SK-N-SH (cell line): ENCODE measurements at places on chromosomes 12 and 14. TPM values are rescaled to one million over a fixed set of nuclear protein-coding genes. Genes with fewer than 3 reads are reported as not detected.
A peak's percentile ranks its signal among the peaks of the same experiment; 100 is the strongest.

GRCh38 chr12:107396991-107397390 is 288.6 kb upstream of the PWP1 start:
- no peak for DNase-seq

DNA sequence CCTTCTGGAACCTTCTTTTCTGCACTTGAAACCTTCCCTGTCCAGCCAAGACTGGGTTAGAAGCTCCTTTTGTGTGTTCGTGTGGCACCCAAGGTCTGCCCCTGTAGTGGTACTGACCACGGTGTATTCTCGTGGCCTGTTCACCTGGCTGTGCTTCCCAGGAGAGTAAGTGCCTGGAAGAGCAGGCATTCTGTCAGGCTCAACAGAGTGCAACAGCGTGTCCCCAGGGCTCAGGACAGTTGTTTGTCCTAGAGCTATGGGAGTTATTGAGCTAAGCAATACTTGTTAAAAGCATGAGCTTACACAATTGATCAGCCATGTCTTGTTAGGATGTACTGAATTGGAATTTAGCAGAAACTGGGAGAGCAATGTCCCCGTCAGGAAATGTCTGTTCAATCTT is 12.9 kb upstream of the SLC38A2 start:
- no peak for DNase-seq

DNA sequence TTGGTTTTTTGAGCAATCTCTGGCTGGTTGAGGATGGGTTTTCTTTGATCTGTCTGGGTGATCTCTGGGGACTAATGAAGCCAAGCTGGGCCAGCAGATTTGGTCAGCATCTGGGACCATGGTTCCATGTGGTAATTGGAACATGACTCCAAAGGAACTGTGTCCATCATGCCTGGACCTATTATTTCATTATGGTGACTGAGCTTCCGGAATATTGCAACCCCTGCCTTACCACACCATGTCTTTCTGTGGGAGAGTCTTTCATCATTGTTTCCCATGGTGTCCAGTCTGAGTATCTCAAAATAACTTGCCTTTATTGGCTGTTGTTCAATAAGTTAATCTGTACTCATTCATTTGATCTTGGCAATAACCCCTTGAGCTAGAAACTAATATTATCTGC is 624.9 kb upstream of the TBX3 start:
- DNase-seq: no peak

- DNase-seq: no peak
These were observed 350.1 kb downstream of the CCDC91 start for GRCh38 chr12:28540324-28540714.

Gene SYT1
- polyA plus RNA-seq: 12.7 and 17.0 TPM in 2 replicates

DNA sequence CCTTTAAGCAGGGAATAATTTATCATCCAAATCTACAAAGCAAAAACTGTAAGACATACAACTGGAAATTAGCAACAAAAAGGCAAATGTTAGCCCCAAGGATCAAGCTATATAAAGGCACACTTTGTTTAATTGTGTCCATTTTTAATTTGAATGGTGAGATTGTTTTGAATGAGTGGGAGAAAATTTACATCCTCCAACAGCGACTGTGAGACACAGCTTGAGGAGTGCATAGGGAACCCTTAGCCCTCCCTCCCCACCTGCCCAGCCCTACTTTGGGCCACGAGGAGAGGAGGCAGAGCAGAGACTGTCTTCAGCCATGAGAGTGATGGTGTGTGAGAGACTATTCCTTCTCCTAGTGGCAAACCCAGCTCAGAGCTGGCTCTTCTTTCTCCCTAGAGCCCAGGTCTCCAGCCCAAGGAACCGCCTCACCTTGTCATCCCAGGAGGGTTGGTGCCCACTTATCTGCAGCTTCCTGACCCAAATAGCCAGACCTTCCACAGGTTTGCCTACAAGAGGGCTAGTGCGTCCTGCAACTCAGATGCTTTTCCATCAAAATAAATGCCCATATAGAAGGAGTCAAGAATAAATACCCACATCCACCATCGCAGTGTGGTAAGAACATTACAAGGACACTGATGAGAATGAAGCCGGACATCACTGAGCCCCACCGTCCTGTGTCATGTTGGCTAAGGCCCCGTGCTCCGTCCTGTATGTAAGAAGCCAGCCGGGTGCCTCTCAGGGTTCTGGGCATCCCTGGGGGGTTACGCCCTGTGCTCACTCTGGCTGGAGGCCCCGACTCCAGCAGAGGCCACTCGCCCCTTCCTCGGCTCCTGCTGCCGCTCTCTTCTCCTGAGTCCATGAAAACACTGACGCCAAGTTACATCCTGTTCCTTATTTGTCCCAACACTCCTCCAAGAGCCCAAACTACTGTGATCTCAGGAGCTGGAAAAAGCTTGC is 36.4 kb upstream of the C14orf180 start:
- no peak for DNase-seq

GRCh38 chr12:32266756-32267155 is 132.6 kb upstream of the FGD4 start:
- DNase-seq: no peak

- DNase-seq: no peak
These were observed 231.5 kb downstream of the MSRB3 start for GRCh38 chr12:65510007-65510406.

- no peak for DNase-seq
These were observed 3.2 kb downstream of the MSI1 start for GRCh38 chr12:120365675-120366340.

Gene GLT8D2
- polyA plus RNA-seq: 50.0 and 69.5 TPM in 2 replicates

DNA sequence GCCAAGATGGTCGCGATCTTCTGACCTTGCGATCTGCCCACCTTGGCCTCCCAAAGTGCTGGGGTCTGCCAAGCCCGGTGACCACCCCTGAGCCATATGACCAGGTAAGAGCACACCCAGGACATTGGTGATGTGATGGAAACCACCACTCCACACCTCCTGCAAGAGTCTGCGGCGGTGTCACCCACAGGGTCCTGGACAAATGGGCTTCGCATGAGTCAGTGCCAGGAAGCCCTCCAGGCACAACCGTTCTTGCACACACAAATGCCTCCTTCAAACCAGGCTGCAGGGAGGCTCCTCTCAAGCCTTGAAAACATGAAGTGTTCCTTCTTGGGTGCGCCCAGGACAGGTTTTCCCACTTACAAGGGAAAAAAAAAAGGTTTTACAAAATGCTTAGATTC is 16.6 kb downstream of the PITPNM2 start:
- DNase-seq: no peak

DNA sequence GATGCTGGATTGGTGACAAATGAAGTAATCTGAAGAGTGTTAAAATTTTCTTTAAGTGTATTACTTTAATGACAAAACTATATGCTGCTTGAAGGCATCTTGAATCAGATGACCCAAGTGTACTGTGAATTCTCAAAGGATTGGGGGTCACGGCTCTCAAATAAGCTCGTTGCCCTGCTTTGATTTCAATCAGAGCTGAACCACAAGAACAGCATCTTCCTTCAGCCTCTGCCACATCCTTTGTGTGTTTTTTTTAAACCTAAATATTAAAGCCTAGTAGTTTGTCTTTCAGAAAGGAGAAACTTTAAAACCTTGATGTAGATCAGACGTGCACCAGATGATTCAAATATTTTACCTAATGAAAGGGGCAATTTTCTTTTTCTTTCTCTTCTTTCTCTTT is 11.7 kb downstream of the ELK3 start:
- DNase-seq: no peak

DNA sequence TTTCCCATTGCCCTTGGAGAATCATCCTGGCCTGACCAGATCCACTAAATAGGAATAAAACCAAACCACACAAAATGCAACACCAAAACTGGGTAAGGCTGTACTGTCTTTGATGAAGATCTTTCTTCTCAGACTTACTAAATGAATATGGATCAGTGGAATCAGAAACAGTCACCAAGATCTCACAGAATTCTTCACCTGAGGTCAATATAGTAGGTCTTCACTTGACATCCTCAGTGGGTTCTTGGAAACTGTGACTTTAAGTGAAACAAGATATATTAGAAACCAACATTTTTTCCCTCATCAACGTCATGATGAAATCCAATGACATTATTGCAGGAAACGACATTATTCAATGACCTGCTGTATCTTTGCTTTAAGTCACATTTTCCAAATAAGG is 526.2 kb downstream of the FUT8 start:
- no peak for DNase-seq

GRCh38 chr12:1919763-1920162 is 1.3 kb upstream of the CACNA2D4 start:
- peak; percentile 8 for DNase-seq

Gene HPD
- 1.8 and 1.9 TPM in 2 replicates for polyA plus RNA-seq

DNA sequence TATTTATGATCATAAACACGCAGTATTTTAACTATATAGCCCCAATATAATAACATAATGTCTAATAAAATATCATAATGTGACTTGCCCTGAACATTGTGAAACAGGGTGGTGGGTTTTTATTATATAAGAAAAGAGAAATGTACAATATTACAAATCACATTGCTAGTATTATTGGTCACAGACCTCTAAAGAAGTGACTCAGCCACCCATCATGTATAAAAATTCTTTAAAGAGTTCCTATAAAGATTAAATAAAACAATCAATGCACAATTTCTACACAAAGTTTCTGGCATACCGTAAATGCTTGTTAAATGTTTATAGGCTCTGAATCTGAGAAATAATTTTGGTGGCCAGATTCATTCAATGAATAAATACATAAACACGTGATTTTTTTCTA is 28.9 kb downstream of the ABCC9 start:
- no peak for DNase-seq

GRCh38 chr12:38588624-38589305 is 272.2 kb downstream of the ALG10B start:
- no peak for DNase-seq

DNA sequence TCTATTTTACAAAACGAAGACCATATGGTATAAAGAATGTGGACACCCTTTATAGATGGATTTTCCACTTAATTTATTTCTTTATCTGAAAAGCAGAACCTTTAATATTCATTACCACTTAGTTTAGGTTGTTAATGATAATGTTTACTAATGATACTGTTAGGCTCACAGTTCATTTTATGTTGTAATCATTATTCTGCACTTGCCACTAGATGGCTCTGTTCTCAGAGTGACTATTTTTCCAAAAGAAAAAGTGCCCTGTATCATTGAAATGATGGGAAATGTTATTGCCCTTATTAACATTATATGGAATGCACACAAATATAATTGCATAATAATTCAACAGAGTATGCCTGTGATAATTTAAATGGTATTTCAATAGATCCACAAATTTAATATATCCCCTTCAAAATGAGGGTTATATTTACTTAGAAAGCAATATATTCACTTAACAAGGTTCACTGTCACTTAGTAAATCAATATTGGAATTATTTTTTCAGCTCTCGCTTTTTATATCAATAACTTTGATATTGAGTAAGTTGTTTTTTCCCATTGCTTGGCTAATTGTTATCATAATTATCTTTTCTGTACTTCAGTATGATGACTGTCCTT is 95.7 kb downstream of the PDE3A start:
- DNase-seq: peak; percentile 10

Gene MYO1A
- polyA plus RNA-seq: not detected in 2 replicates

DNA sequence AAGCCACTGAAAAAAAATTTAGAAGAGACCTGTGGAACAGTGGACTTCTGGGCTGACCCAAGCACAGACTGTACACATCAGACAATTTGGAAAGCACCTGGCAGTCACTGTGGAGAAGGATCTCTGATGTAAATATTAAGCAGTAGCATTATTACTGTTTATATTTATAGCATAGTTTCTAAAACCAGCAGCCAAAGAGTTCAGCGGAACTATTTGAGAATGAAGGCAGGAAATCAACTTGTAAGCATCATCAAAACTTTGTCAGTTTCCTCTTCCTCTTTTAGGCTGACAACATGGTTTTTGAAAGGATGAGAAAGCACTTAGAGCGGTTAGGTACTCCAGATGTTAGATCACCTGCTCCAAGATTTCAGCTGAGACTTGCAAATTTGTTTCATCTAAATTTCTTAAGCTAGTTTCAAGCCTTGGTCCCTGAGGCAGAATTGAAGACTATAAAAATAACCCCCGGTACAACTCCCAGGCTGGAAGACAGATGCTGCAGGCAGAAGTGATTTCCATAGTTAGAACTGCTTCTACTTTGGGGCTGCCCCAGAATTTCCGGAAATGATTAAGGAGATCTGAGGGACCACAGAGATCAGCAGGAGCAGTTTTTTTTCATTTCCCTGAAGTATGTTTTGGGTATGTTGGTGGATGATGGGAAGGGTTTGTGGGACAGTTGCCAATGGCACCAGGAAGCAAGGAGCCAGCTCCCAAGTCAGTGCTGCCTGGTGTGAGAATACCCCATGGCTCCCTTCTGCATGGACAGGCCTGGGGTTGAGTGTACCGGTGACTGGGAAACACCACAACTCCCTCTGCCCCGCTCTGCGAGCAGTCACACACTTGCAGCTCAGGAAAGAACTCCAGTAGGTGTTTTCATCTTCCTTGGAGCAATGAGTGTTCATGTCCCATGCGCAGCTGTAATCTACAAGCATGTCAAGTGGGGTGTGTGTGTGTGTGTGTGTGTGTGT is 354.5 kb downstream of the NUAK1 start:
- DNase-seq: no peak

- DNase-seq: no peak
These were observed 66.6 kb upstream of the FAR2 start for GRCh38 chr12:29082522-29082921.

DNA sequence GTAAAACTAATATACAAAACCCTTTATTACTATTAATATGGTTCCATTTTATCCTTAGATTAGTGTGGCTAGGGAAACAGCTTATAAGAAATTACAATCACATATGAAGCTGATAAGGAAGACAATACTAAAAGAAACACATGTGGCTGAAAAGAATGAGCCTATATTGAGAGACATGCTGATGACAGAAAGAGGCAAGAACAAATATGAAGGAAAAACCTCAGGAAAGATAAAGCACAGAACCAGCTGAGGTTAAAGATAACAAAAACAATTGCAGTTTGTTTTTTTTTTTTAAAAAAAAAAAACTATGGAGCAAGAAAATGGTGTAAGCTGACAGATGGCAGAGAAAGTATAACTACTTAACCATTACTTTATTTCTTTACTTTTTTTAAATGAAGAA is 69.2 kb upstream of the OSBPL8 start:
- no peak for DNase-seq

Gene MOAP1
- polyA plus RNA-seq: 25.0 and 42.0 TPM in 2 replicates

DNA sequence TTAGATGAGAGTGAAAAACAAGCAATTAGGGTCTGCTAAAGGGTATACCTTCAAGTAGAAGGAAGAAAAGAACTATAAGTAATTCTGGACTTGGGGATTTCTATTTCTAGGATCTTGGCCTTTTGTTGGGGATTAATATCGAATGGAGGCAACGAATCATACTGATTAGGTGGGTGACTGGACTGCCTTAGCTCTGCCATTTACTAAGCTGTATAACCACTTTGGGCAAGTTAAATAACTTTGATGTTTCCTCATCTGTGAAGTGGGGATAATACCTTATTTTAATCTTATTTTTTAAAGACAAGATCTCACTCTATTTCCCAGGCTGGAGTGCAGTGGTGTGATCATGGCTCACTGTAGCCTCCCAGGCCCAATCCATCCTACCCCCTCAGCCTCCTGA is 6.6 kb downstream of the IKBIP start:
- no peak for DNase-seq
